ENCODE measurements at places on chromosomes 16 and 17.

DNA sequence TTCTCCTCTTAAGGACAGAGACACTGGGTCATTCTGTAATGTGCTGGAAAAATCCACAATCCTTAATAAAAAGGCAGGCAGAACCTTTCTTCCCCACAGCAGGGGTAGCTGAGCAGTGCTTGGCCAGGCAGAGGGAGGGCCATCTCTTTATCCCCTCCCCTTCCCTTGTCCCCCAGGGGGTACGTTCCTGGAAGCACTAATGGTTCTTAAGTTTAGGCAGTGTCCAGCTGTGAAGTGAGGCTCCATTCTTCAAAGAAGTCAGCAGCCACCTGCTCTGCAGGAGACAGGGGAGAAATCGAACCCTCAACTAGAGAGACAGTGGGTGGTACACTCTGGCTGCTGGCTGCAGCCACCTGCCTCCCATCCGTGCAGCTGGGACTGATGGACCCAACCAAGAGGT, 533.9 kb upstream of the CDH11 start:
- DNase-seq = no peak

DNA sequence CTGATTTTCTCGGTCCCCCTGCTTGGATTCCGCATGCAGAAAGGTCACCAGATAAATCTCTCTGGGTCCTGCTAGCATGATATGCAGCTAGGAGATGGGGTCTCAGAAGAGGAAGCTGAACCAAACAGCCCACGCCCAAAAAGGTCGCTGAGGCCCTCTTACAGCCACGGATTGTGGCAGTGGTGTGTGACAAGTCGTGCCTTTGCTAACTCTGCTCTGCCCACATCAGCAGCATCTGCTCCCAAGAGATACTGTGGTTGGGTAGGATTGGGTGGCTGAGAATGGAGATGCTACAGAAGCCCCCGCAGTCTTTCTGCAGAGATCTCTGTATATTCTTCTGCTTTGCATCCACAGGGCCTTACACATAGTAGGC, 15.2 kb upstream of the SKAP1 start:
- DNase-seq = no peak

GRCh38 chr16:15689290-15689689, 39.2 kb downstream of the NDE1 start:
- no peak for DNase-seq

GRCh38 chr16:72285728-72286127, 113.8 kb upstream of the PMFBP1 start:
- no peak for DNase-seq
